Brain pericyte (primary cell): ENCODE measurements at places on chromosomes 11 and 22.

DNA sequence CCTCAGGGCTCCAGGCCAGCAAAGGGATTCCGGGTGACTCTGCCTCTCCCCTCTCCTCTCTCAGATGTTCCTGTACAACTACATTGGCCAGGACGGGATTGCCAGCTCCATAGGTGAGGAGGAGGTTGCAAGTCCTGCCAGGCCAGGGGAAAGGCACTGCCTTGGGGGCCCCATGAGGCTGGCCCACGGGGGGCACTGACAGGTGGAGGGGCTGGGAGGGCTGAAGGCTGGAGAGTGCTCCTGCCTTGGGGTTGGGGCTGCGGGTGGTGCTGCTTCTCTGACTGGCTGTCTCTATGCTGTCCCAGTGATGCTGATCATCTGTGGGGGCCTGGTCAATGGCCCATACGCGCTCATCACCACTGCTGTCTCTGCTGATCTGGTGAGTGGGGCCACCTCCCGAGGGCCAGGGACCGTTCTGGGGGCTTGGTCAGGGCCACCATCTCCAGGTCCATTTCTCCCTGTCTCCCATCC, 21.7 kb downstream of the SLC37A2 start:
- DNase-seq, result no peak

DNA sequence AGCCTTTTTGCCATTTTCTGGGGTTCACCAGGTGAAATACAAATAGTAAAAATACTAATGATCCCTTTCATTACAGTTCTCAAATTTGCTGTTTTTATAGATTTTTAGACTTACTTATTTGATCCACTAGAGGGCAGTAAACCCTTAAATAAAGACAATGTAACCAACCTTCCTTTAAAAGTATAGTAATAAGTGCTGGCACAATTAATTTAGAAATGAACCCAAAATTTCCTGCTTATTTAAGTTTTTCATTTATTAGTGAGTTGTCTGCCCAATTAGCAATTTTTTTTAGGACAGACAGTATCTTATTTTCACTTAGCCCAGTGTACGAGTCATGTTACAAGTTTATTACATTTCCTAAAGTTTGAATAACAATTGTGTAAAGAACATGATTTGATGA, 4.7 kb downstream of the DDIAS start:
- DNase-seq, result no peak

- DNase-seq, result no peak
Measured at GRCh38 chr11:67178421-67178820, 59.4 kb downstream of the KDM2A start.

DNA sequence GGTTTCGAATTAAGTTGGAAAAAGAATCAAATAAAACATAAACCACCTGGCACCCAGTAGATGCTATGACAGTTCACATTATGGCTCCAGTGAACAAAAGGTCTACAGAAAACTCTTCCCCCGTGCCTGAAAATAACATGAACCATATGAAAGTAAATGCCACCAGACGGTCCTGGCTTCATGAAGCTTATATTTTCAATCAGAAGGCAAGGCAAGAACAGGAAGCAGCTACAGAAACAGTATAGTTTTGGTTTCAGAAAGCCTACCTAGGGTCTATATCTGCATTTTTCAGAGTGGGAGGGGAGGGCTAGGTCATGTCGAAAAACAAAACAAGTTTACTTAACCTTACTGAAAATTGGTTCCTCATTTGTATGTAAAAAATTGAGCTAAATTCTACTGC, 9.8 kb downstream of the RAB30 start:
- DNase-seq, result no peak

DNA sequence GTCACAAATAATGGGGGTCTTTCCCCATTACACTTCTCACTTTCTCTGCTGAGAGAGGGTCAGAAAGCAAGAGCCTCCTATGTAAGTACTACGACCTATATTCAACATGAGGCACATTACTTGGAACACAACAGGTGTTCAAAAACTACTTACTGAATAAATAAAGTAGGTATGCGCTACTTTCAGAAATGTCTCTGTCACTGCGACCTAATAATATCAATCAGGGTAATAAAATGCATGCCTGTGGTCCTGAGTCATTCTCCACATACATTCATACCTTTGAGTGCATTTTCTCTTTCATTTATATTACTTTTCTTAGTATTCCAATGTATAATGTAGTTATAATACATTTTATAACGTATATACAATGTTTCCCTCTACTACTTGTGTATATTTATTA, 838.9 kb downstream of the DLG2 start:
- no peak for DNase-seq
